Small intestine (tissue), 16 donors: ENCODE measurements at places on chromosomes 2 and 18.

DNA sequence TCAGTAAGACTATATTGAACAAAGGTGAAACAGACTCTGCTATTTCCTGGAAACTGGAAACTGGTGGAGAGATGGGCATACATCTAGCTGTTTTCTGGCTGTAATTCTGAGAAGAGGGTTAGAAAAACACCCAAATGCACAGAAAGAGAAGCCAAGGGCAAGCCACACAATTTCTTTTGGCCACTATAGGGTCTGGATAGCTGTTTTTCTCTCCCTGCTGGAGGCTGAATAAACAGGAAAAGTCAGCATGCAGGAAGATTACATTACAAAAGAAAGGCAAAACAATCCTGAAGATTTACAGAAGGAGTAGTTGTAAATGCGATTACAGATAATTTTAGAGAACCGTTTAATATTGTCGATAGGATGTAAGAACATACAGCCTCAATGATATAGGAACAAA, 186.2 kb upstream of the REG3G start:
- no peak overlapping the region for H3K27ac ChIP-seq
- no peak overlapping the region for H3K4me3 ChIP-seq

DNA sequence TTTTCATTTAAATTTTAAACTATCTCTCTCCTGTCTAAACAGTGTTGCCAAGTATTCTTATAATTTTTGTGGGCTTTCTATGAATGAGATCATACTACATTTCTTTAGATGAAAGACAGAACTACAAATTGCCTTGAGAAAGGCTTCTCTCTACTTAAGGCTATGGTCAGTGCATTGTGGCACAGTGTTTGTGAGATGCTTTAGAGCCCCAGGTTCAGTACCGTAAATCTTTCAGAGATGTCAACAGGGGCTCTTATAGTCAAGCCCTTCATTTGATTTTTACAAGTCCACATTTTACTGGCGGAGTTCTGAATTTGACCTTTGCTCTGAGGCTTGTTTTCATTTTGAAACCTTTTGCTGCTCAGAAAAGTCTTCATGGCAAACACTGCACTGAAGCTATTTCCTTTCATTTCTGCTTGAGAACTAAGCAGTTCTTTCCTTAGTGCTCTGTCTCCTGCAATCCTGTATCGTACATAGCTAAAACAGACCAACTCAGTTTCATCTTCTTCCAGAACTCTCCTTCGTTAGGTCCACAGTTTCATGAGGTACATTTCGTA, 175.2 kb downstream of the NYAP2 start:
- H3K4me1 ChIP-seq = no peaks in the 10 kb centered on the region
- no peak overlapping the region for H3K27ac ChIP-seq
- no peaks in the 10 kb centered on the region for H3K27me3 ChIP-seq
- H3K36me3 ChIP-seq = no peaks in the 10 kb centered on the region
- H3K4me3 ChIP-seq = no peak overlapping the region

DNA sequence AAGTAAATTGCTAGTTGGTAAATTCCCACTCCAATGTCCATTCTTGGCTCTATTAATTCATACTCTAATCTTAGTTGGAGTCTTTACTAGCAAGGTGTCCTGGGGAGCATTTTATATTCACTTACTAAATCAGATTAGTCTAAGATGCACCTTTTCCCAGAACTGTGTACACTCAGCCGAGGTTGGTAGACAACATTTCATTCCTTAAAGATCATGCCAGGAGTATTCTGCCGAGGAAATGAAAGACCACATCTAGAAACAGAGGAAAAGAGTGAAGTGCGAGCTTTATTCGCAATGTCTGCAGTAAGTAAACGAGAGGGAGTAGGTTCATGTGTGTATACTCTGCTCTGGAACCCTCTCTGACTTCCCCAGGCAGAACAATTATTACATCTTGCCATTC, 14.6 kb upstream of the KYNU start:
- no peak for DNase-seq
- H3K27me3 ChIP-seq = no peaks in the 10 kb centered on the region
- no peak overlapping the region for H3K27ac ChIP-seq

DNA sequence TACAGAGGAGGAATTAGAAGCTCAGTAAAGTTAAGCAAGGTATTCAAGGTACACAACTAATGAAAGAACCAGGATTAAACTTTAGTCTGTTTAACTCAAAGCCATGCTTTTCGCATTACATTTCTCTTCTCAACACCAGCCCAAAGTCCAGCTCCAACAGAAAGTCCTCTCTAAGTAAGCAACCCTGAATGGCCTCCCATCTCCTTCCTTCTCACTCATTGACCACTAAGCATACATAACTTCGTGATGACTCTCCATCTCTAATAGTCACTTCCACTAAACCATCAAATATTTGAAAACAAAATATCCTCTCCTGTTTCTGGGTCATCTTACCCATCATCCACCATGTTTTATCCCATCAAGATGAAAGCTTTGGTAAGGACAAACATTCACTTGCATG, 219.8 kb downstream of the RAD51AP2 start:
- no peak for DNase-seq
- no peaks in the 10 kb centered on the region for H3K27me3 ChIP-seq
- no peaks in the 10 kb centered on the region for H3K4me1 ChIP-seq
- H3K36me3 ChIP-seq = no peaks in the 10 kb centered on the region
